ENCODE measurements at places on chromosomes 13 and 19.

DNA sequence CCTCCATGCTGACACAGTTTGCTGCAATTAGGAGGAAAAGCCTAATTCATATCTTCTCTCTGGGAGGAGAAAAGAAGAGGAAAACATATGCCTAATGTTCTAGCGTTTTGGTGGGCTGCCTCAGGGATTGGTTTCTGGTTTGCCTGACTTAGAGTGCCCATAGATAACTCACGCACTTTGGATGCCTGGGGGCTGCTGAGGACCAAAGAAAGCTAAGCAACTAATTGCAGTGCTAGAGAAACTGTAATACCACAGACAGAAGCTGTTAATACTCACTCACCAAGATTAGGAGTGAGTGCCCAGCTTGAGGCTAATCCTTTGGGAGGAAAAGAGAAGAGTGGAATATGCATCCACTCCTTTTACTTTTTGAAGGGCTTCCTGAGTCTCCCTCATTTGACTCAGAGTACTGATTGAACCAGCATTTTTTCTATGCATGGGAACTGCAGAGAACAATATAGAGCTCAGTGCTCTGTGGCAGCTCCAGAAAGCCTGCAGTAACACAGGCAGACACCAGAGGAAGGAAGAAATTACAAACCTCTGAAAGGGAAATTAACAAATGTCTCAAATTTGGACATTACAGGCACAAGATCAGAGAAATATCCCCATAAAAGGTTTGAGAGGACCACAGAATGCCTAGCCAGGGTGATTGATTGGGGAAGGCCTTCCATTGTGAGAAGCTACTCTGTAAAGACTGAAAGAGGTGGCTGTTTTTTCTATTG lies 666.4 kb downstream of the OLFM4 start:
- no peaks in the 10 kb centered on the region for H3K27me3 ChIP-seq
- H3K4me1 ChIP-seq, result no peaks in the 10 kb centered on the region

DNA sequence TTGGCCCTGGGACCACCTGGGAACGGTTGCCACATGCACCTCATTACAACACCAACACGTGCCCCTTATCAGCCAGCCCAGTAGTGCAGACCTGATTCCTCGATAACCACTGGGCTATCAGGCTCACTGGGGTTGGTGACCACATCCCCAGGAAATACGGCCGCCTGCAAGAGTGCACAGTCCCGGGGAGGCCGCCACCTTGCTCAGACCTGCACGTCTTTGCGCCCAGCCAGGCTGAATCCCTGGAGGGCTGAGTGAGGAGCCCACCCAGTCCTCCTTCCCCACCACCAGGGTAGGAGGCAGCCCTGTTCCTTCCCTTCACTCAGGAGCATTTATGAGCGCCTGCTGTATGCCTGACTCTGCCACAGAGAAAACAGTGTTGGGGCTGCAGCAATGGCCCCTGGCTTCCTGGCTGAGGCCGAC lies 67.8 kb downstream of the CEBPG start:
- H3K27ac ChIP-seq, result no peak overlapping the region
- no peaks in the 10 kb centered on the region for H3K36me3 ChIP-seq
- no peaks in the 10 kb centered on the region for H3K4me1 ChIP-seq
- DNase-seq, result no peak

DNA sequence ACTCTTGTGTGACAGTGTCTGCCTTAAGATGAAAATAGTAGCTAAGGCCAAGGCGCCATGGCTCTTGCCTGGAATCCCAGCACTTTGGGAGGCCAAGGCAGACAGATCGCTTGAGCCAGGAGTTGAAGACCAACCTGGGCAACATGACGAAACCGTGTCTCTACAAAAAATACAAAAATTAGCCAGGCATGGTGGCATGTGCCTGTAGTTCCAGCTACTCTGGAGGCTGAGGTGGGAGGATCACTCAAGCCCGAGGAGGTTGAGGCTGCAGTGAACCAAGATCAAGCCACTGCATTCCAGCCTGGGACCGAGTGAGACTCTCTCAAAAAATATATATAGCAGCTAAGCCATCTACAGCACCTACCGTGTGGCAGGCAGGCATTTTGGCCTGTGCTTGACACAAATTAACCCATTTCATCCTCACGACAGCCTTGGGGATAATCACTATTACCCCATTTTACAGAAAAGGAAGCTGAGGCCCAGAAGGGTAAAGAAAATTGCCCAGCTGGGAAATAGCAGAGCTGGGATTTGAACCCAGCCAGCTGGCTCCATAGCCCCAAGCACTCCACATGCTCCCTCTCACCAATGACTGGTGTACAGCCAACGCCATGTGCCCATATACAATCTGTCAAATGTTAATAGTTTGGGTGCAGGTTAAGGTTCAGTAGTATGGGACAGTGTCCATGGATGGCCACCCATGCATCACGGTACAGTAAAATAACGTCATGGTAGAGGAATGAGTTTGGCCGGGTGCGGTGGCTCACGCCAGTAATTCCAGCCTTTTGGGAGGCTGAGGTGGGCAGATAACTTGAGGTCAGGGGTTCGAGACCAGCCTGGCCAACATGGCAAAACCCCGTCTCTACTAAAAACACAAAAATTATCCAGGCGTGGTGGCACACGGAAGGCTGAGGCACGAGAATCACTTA lies 3.1 kb downstream of the SLC1A5 start:
- peak overlapping the region; percentile 45 for H3K4me3 ChIP-seq
- peaks cover 9% of the 10 kb centered on the region for H3K4me1 ChIP-seq
- no peak for DNase-seq
- no peaks in the 10 kb centered on the region for H3K27me3 ChIP-seq

- no peak overlapping the region for H3K4me3 ChIP-seq
- no peak overlapping the region for H3K27ac ChIP-seq
- no peak for DNase-seq
- peaks cover 44% of the 10 kb centered on the region for H3K4me1 ChIP-seq
These were observed 3.7 kb downstream of the COL4A2 start for GRCh38 chr13:110310541-110311442.

GRCh38 chr19:31459430-31459829 lies 110.2 kb upstream of the TSHZ3 start:
- H3K27me3 ChIP-seq, result no peaks in the 10 kb centered on the region
- no peak for DNase-seq
- H3K36me3 ChIP-seq, result no peaks in the 10 kb centered on the region
- no peak overlapping the region for H3K4me3 ChIP-seq
- H3K4me1 ChIP-seq, result no peaks in the 10 kb centered on the region

Data from cardiac muscle cell (in vitro differentiated cells and primary cell).